Natural killer cell (primary cell): ENCODE measurements at places on chromosomes 6 and 20. TPM values are rescaled to one million over a fixed set of nuclear protein-coding genes. Genes with fewer than 3 reads are reported as not detected.

DNA sequence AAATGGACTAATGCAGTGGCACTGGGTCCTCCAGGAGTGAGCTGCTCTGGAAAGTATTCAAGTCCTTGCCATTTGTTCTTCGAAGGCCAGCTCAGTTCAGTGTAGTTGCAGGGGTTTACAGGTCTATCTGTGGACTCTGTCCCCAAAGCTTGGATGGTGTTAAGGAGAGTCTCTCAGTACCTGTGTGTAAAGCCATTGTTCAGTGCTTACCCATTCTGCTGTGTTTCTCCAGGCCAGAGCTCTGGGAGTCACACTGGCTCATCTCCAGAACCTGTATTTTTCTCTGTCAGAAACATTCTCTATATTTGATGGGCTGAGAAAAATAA is 66.6 kb downstream of the DTD1 start:
- DNase-seq, result no peak

- DNase-seq, result peak; percentile 59
Measured at GRCh38 chr6:131807644-131808459, at the start of gene ENPP1. Gene ENPP1 (plus strand): TSS chr6:131808020. CDS start chr6:131808036, 16 bp downstream.

GRCh38 chr20:33162753-33163152 is 5.2 kb upstream of the BPIFA2 start:
- no peak for DNase-seq

GRCh38 chr6:2378046-2378657 is 132.7 kb upstream of the GMDS start:
- no peak for DNase-seq

GRCh38 chr6:56019973-56020372 is 144.6 kb upstream of the BMP5 start:
- DNase-seq, result no peak

- DNase-seq, result no peak
Measured at GRCh38 chr6:100833972-100834574, 47.1 kb downstream of the ASCC3 start.

- DNase-seq, result no peak
Measured at GRCh38 chr20:1196634-1197033, 6.6 kb upstream of the C20orf202 start.

B3GAT2 gene
- not detected for total RNA-seq

DNA sequence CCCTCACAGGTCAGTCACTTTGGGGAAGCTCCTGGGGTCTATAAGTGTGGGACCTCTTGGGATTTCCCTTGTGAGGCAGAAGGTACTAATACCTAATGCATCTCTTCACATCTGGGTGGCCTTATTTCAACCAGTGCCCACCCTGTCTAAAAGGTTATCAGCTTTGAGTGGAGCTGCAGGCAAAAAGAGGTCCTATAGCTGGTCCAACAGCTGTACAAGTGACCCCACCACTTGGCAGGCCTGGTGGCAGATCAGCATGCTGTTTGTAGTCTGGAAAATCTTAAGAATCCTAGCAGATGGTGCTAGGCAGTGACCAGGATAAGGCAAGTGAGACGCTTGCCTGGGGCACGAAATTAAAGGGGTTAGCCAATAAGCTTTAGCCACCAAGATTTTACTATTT is 51.6 kb upstream of the GTSF1L start:
- no peak for DNase-seq

- DNase-seq, result no peak
Measured at GRCh38 chr20:63463400-63464288, 8.8 kb downstream of the KCNQ2 start.

TCP11 gene
- not detected for total RNA-seq

LST1 gene
- 50.5 TPM for total RNA-seq

- DNase-seq, result peak; percentile 71
Measured at GRCh38 chr20:57435498-57436222, 44.5 kb downstream of the RBM38 start.

RHAG gene
- total RNA-seq, result not detected

VEGFA gene
- 3.7 TPM for total RNA-seq

DNA sequence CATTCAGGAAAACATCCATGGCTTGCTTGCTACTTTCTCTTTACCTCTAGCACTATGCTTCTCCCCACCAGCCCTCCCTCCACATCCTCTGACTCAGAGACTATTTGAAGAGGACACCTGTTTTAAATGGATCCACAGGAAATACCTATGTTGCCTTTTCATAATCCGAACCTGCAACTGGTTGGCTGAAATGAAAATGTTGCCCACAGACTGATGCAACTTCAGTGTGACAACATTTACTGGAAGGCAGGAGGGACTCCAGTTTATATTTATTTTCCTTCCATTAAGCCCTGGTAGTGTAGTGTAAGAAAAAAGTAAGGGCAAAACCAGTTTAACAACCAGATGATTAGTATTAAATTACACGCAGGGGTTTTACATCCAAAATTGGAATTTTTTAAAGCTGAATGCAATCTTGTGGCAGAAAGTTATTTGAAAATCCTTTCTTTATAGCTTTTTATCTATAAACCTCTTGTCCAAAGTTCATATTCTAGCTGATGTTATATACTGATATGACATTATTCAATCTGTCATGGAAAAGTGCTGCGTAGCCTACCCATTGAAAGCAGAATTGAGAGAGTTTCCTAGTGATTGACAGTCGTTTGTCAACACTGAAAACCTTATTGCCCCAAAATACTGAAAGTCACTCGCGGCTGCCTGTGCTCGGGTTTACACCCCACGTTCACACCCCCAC is 881 bp upstream of the AIG1 start:
- DNase-seq, result peak; percentile 54

- DNase-seq, result no peak
Measured at GRCh38 chr6:11413117-11413687, 124.3 kb upstream of the TMEM170B start.

- no peak for DNase-seq
Measured at GRCh38 chr6:106858653-106859092, 115.9 kb downstream of the CD24 start.

LHFPL5 gene
- total RNA-seq, result not detected

- DNase-seq, result no peak
Measured at GRCh38 chr6:47535316-47536225, 58.0 kb downstream of the CD2AP start.

DNA sequence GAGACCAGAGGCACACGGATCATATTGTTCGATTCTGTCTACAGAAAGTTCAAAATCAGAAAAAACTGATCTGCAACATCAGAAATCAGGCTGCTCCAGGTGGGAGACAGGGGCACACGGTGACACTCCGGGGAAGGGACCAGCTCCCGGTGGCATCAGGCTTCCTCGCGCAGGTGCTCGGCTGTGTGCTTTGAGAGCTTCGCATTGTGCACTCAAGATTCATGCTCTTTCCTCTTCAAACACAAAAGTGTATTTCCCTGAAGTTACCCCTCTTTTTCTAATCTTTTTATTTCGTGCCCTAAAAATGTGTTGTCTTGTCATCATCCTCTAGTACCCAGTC is 108.1 kb downstream of the DLL1 start:
- no peak for DNase-seq

TBXT gene
- total RNA-seq, result not detected

GRCh38 chr6:4777394-4777935 is 1.3 kb downstream of the CDYL start:
- DNase-seq, result no peak

DNA sequence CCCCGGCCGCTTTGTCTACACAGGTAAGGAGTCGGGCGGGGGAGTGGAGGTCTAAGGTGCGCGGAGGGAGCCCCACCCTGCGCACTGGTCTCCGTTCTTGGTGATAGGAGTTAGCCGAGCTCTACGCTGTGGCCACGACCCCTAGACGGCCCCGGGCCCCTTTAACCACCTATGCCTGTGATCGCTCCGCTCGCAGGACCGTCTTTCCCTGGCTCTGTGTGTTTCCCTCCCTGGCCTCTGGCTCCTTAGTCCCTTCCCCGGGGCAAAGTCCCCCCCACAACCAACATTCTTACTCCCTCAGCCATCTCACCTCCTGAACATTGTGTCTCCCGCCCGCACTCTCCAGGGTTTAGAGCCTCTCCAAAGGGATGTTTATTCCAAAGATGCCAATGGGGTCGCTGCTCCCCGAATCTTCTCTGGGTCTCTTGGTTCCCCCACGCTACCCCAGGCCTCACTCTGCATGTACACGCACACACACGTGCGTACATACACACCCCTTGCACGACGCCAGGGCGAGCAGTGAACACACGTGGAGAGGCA is 50.4 kb downstream of the CPXM1 start:
- DNase-seq, result no peak

GRCh38 chr6:138944412-138944811 is 43.6 kb downstream of the REPS1 start:
- peak; percentile 67 for DNase-seq

DNA sequence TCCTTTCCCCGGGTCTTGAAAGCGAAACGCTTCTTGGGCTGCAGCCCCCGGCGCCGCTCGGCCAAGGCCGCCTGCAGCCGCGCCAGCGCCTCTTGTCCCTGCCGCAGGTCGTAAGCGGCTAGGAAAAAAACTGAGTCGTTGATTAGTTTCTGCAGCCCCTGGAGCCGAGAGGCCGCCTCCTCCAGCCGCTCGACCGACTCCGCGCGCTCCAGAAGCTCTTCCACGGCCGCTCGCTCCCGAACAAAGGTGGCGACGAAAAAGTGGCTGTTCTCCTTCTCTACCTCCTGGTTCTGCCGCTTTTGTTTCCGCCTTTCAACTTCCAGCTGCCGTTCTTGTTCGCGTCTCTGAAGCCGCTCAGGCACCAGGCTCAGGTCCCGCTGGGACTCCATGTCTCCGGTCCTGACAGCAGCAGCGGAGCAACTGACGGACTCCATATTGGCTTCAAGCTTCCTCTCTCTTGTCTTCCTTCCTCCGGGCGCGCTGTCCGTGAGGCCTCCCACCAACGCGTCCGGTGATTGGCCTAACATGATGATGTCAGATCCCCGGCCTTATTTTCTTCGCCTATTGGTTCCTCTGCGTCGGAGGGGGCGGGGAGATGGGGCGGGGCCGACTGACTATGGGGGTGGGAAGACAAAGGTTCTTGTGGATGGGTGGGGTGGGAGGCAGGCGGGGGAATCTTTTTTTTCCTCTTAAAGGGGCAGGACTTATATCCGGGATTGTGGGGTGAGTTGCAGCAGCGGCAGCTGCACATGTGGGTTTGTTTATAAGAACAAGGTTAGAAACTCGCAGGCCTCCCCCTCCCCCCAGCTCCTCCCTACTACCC is at the start of gene TBCC:
TSS of gene TBCC (minus strand) at position 464 of the 823 bp plus-strand sequence. CDS start at position 434, 30 bp downstream.
- DNase-seq, result peak; percentile 86

DNA sequence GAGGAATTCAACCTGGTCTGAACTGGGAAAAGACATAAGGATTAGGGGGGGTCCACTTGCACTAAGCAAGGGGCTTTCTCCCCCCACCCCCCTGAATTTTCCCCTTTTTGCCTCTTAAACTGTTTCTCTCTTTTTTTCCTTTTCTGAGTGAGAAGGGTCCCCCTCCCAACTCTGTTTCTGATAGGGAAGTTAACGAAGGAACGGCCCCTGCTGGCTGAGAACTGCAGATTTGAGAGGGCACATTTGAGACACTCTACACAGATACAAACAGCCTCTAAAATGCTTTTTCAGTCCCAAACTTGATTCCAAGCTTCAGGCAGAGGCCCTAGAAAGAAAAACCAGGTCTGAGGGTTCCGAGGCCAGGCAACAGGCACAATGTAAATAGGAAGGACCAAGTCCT is 91.7 kb downstream of the JARID2 start:
- DNase-seq, result no peak

GRCh38 chr6:70520575-70520974 is 46.2 kb upstream of the SDHAF4 start:
- DNase-seq, result no peak

MICB gene
- total RNA-seq, result 33.5 TPM
